ENCODE measurements at places on chromosomes 13 and 19. TPM values are rescaled to one million over a fixed set of nuclear protein-coding genes. Genes with fewer than 3 reads are reported as not detected.
A peak's percentile ranks its signal among the peaks of the same experiment; 100 is the strongest.

The SGCG gene
- total RNA-seq, result 4.6 TPM

The TBXA2R gene
- total RNA-seq, result 4.7 TPM

The TUBA3C gene
- total RNA-seq, result not detected

The CD33 gene
- 20.7 TPM for total RNA-seq

The GJB2 gene
- 0.93 TPM for total RNA-seq

GRCh38 chr13:23506807-23507291, 63.4 kb upstream of the TNFRSF19 start:
- H3K27me3 ChIP-seq, result no peaks in the 10 kb centered on the region
- no peaks in the 10 kb centered on the region for H3K36me3 ChIP-seq
- DNase-seq, result no peak
- no peak overlapping the region for H3K27ac ChIP-seq

DNA sequence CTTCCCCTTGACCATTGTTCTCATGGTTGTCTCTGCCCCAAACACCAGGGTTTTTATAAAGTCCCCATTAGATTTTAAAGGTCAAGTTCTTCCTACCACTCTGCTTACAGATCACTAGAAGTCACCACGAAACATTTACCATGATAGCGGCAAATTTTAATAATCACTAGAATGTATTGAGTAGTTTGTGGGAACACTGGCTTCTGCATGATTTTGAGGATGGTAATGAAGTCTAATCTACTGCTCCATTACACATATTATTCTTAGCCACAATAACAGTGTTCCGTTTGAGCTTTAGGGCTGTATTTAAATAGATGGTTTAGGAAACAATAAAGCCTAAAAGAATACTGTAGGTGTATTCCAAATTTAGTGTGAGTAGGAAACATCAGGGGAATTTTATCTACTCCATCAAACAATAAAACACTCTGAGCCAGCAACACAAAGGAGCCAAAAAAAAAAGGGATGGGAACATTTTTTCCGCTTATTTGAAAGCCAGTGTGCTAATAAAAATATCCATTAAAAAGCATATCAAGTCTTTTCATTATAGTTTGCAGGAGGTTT, 49.7 kb downstream of the KLF12 start:
- no peak overlapping the region for H3K27ac ChIP-seq
- no peak overlapping the region for H3K4me3 ChIP-seq
- H3K4me1 ChIP-seq, result no peaks in the 10 kb centered on the region
- H3K36me3 ChIP-seq, result no peaks in the 10 kb centered on the region

DNA sequence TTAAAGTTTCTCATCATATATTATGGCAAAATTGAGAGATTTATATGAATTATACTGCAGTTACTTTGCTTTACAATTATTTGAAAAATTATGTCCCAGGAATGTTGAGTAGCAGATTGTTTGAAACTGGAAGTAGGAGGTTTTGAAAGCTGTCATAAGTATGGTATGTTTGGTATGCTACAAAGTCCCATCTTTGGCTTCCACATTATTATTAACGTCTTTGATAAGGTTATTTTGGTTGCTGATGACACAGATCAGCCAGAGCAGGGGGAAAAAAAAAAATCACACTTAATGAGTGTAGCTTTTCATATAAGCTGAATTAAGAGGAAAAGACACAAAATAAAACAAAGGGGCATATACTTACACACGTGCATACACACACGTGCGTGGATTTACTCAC, 130.1 kb downstream of the SLITRK1 start:
- H3K4me3 ChIP-seq, result no peak overlapping the region
- no peaks in the 10 kb centered on the region for H3K36me3 ChIP-seq
- DNase-seq, result no peak
- no peaks in the 10 kb centered on the region for H3K4me1 ChIP-seq
- no peaks in the 10 kb centered on the region for H3K27me3 ChIP-seq
- no peak overlapping the region for H3K27ac ChIP-seq

DNA sequence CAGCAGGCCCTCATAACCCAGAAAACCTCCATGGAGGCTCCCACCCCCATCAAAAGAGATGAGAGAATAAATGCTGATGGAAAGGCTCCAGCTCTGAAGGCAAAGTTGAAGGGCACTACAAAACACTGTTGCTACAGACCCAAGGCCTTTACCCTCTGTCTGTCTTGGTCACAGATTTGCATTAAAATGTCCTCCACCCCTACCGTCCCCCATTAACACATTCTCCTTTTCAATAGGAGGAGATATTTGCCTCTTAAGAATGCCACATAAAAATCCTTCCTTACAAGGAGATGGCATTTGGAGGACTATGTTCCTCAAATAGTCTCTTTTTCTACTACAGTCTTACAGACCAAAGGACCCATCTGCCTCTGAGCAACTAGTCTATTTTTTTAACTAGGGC, 361.5 kb downstream of the ENOX1 start:
- H3K4me1 ChIP-seq, result no peaks in the 10 kb centered on the region
- DNase-seq, result no peak
- no peak overlapping the region for H3K27ac ChIP-seq
- H3K36me3 ChIP-seq, result no peaks in the 10 kb centered on the region
- H3K27me3 ChIP-seq, result no peaks in the 10 kb centered on the region
- H3K4me3 ChIP-seq, result no peak overlapping the region

DNA sequence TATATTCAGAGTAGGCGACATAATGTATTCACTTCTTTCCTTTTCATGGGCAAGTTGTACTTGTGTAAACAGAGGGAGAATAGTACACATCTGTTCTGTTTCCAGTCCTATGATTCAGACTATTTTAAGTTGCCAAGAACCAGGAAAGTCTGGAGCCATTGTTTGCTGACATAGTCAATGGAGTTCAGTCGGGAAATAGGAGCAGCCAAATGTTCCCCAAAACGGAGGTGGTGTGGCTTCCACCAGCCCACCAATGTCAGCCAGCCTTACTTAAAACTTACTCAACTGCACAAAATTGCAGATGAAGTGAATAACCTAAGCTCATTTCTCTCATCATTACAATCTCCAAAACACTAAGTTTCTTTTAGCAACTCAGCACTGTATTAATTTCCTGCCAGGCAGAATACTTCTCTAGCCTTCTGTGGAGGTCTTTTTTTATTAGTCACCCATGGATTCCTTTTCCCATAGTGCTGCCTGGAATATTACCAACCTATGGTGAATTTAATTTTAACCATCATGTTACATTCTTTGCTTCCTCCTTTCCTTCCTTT, 22.3 kb upstream of the CSNK1A1L start:
- no peaks in the 10 kb centered on the region for H3K36me3 ChIP-seq
- no peaks in the 10 kb centered on the region for H3K27me3 ChIP-seq
- H3K4me1 ChIP-seq, result no peaks in the 10 kb centered on the region
- H3K27ac ChIP-seq, result peak overlapping the region; percentile 39
- no peak overlapping the region for H3K4me3 ChIP-seq
- no peak for DNase-seq

DNA sequence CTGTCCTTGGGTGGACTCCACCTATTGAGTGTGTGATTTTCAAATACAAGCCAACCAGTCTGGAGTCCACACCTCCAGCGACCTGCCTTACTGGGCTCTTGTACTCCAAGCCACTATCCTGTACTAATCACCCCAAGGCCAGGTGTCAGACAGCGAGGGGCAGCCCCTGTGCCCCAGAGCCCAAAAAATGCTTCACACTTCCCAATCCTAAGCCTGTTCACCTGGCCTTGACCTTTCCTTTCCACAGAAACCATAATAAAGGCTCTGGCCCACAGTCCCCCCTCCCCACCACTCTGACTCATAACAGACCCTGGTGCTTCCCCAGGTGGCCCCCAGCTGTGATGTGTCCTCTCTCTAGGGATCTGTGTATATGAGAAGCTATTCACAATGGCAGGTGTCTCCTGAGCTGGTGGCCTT, 3.9 kb downstream of the CD209 start:
- no peak overlapping the region for H3K27ac ChIP-seq
- H3K36me3 ChIP-seq, result no peaks in the 10 kb centered on the region
- H3K4me3 ChIP-seq, result no peak overlapping the region
- no peaks in the 10 kb centered on the region for H3K4me1 ChIP-seq

- H3K4me1 ChIP-seq, result peaks cover 12% of the 10 kb centered on the region
- H3K27ac ChIP-seq, result no peak overlapping the region
- H3K4me3 ChIP-seq, result no peak overlapping the region
Measured at GRCh38 chr19:3045191-3045590, 16.1 kb upstream of the TLE2 start.

GRCh38 chr13:21399741-21400140, 59.4 kb downstream of the ZDHHC20 start:
- H3K4me1 ChIP-seq, result no peaks in the 10 kb centered on the region
- peaks cover 61% of the 10 kb centered on the region for H3K36me3 ChIP-seq
- no peak overlapping the region for H3K4me3 ChIP-seq
- H3K27ac ChIP-seq, result no peak overlapping the region
- DNase-seq, result no peak
- no peaks in the 10 kb centered on the region for H3K27me3 ChIP-seq

GRCh38 chr13:22128441-22129408, 457.9 kb downstream of the FGF9 start:
- H3K36me3 ChIP-seq, result no peaks in the 10 kb centered on the region
- no peak overlapping the region for H3K4me3 ChIP-seq
- H3K27me3 ChIP-seq, result no peaks in the 10 kb centered on the region
- DNase-seq, result no peak

- H3K27me3 ChIP-seq, result no peaks in the 10 kb centered on the region
- peaks cover 4% of the 10 kb centered on the region for H3K36me3 ChIP-seq
- H3K4me1 ChIP-seq, result no peaks in the 10 kb centered on the region
Measured at GRCh38 chr19:48837051-48837524, 797 bp upstream of the HSD17B14 start.

- no peak overlapping the region for H3K27ac ChIP-seq
- no peaks in the 10 kb centered on the region for H3K27me3 ChIP-seq
- DNase-seq, result no peak
Measured at GRCh38 chr13:35765366-35765765, 288.9 kb upstream of the MAB21L1 start.

GRCh38 chr13:114081761-114082681, 50.4 kb downstream of the RASA3 start:
- peak; percentile 55 for DNase-seq
- no peak overlapping the region for H3K4me3 ChIP-seq
- H3K27ac ChIP-seq, result no peak overlapping the region

All from upper lobe of right lung (tissue), 1 donor.